ENCODE measurements at places on chromosomes 12 and 14. TPM values are rescaled to one million over a fixed set of nuclear protein-coding genes. Genes with fewer than 3 reads are reported as not detected.

Gene MYH7
- 3.6 TPM for polyA plus RNA-seq

Gene CCDC88C
- polyA plus RNA-seq, result 45.7 TPM

Gene RNU4-1
- not detected for polyA plus RNA-seq

Gene PRB2
- not detected for polyA plus RNA-seq

Gene KRT1
- not detected for polyA plus RNA-seq

Gene KRT2
- not detected for polyA plus RNA-seq

Gene ATP2A2
- polyA plus RNA-seq, result 16.6 TPM

Gene EVL
- 100 TPM for polyA plus RNA-seq

Gene HPD
- 2.4 TPM for polyA plus RNA-seq

Gene IFNG-AS1
- polyA plus RNA-seq, result not detected

Gene CARMIL3
- under 0.01 TPM for polyA plus RNA-seq

Gene SDR9C7
- 0.03 TPM for polyA plus RNA-seq

Gene SMARCC2
- polyA plus RNA-seq, result 44.4 TPM

Gene LTBP2
- 1.2 TPM for polyA plus RNA-seq

Gene IL26
- 0.22 TPM for polyA plus RNA-seq

Gene DDX47
- polyA plus RNA-seq, result 33.3 TPM

Gene TAS2R7
- polyA plus RNA-seq, result not detected

Gene TM9SF1
- polyA plus RNA-seq, result 7.9 TPM

Gene PLEKHG7
- 0.23 TPM for polyA plus RNA-seq

Gene SLC6A12
- 4.2 TPM for polyA plus RNA-seq

Gene LRRC43
- not detected for polyA plus RNA-seq

Gene SYCP3
- polyA plus RNA-seq, result 0.19 TPM

Gene PMCH
- 0.26 TPM for polyA plus RNA-seq

Gene PTPRB
- polyA plus RNA-seq, result 1.8 TPM

Gene P3H3
- polyA plus RNA-seq, result 6.0 TPM

Gene FBRSL1
- 37.0 TPM for polyA plus RNA-seq

Gene C12orf60
- polyA plus RNA-seq, result 0.96 TPM

Gene KRT8
- 3,526 TPM for polyA plus RNA-seq

Gene ART4
- 0.60 TPM for polyA plus RNA-seq

Gene GPR137C
- not detected for polyA plus RNA-seq

Gene BATF
- polyA plus RNA-seq, result 5.3 TPM

Gene AQP2
- polyA plus RNA-seq, result not detected

Gene SLC5A8
- polyA plus RNA-seq, result 0.22 TPM

Gene LMNTD1
- polyA plus RNA-seq, result not detected

Gene ASCL1
- polyA plus RNA-seq, result not detected

Gene ZNF891
- 0.98 TPM for polyA plus RNA-seq

Gene BIN2
- 21.2 TPM for polyA plus RNA-seq

Gene DDX54
- 25.4 TPM for polyA plus RNA-seq

Gene SLC24A4
- 0.44 TPM for polyA plus RNA-seq

Gene OR11H12
- polyA plus RNA-seq, result not detected

Gene KLHL33
- polyA plus RNA-seq, result 0.23 TPM

Gene DAO
- polyA plus RNA-seq, result 9.0 TPM

Gene KRT85
- not detected for polyA plus RNA-seq

Gene GALC
- 5.8 TPM for polyA plus RNA-seq

Gene INHBE
- polyA plus RNA-seq, result not detected

Gene STAC3
- polyA plus RNA-seq, result 4.6 TPM

Gene ADCY4
- 16.5 TPM for polyA plus RNA-seq

All from sigmoid colon (tissue), 7 donors.